Esophagus mucosa (tissue), 1 donor: ENCODE measurements at places on chromosomes 5 and 9.
A peak's percentile ranks its signal among the peaks of the same experiment; 100 is the strongest.

DNA sequence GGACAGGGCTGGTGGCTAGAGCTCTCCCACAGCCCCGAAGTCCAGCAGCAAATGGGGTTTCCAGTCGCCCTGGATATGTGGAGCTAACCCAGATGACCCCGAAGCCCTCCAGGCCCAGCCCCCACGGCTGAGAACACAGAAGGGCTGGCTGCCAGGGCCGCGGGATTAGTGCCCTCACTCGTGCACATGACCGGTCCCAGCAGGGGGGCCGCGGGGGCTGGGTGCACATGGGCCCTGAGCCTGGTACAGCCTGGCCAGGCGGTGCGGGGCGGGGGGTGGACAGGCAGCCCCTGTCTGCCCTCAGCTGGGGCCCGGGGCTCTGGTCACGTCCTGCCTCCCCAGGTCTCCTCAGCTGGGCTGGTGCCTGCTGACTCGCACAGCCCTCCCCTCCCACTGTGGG lies 5.9 kb downstream of the SSNA1 start:
- ATAC-seq: no peak

DNA sequence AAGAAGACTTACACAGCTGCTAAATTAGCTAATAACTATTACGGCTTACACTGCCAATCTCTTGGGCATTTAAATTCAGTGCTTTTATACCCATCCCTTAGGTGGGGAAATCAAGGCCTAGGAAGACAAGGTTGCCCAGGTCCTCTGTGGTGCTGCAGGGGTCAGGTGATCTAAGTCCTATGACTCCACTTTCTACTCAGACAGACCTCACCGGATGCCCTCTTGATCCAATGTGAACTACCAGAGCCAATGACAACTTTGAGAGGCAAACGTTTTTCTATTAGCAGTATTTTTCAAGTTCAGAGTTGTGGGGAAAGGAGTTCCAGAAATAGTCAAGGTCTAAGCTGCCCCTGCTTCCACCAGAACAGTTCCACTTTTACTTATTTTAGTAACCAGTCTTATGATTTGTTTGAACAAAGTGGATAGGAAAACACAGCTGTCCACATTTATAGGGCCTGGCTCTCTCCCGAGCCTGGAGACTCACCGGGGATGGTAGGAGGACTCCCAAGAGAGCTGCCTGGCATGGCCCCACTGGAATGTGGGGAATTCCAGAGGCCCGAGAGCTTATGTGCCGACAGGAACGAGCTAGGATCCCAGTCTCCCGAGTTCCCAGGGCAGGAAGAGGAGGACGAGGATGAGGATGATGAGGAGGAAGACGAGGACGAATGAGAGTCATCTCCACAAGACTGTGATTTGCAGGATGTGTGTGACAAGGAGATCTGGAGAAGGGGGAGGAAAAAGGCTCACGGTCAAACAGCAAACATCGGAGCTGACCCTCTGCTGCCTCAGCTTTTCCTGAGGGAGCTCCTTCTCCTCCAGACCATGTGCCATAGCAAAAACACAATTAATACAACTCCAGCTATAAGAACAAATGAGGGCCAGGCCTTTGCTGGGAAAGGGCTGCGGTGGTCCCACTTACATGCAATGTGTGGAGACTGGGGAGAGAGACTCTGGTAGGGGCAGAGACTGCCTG lies 16.7 kb downstream of the FAM193B start:
- ATAC-seq: no peak

DNA sequence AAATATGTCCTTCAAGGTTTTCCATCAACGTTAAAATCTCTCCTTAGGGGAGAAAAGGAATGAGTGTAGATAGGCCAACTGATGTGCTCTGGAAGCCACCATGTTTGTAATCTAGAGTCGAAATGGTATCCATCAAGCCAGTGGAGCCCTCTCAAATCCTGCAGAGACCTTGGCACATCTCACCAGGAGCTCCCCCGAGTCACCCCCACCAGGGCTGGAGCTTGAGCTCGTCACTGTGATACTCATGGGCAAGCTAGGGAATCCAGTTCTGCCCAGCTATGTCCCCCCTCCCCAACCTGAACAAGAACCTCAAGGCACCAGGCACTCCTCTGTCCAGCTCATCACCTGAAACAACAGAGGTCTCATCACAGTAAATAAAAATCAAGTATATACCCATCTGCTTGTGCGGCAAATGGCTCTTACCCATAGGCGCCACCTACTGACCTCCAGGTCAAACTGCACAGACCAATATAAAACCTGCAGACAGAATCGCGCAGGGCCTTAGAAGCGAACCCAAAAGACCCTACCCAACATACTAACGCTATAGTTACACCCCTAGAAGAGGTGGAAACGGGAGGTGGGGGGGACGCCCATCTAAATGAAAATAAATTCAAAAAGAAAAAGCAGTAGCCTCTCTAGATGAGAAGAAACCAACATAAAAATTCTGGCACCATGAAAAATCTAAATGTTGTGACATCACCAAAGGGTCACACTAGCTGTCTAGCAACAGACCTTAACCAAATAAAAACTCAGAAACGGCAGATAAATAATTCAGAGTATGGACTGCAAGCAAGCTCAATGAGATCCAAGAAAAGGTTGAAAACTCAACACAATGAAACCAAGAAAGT lies 75.0 kb downstream of the TTC39B start:
- ATAC-seq: no peak

GRCh38 chr9:90914868-90915483 lies 113.4 kb downstream of the SYK start:
- ATAC-seq: peak; percentile 93

- ATAC-seq: no peak
Measured at GRCh38 chr9:126275386-126276001, 51.1 kb upstream of the MVB12B start.

DNA sequence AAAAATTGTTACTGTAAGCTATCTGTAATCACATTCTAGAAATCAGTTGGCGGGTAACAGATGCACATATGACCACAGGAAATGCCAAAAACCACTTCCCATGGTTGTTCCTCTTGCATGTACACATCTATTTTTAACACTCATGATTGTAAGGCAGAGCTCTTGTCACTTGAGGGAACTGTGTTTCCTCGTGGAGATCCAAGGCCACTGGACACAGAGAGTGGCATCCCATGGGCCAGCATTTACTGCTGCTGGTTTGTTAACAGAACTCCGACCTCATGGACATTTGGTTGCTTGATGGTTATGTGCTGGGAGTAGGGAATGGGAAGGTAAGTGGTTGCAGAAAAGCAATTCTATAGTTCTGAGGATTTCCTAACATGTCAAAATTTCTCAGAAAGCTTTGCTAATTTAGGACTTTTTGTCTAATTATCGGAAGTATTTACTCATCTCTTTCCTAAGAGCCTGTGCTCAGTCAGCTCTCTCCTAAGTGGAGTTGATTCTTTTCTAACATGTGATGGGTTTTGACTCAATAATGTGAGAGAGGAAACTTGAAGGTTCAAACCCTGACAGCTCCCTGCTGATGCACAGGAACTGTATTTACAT lies 202.0 kb upstream of the NR3C1 start:
- peak; percentile 23 for ATAC-seq

GRCh38 chr5:71699233-71699632 lies 19.8 kb upstream of the CARTPT start:
- ATAC-seq: no peak

DNA sequence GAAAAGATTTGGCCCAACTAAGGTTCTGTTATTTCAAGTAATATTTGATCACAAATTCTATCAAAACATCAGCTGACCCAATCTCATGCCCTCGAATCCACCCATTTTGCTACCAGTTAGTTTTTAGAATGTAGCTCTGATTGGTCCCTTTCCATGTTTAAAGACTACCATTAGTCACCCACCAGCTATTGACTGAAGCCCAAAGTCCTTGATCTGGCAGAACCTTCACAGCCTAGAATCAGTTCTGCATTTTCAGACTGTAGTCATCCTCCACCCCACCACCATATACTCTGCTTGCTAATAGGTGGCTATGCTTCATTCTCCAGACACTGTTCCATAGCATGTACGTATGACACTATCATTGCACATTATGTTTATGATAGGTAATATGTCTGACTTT lies 182.2 kb upstream of the TARS1 start:
- no peak for ATAC-seq

GRCh38 chr5:150000990-150001659 lies 586 bp downstream of the HMGXB3 start:
- ATAC-seq: peak; percentile 58

- no peak for ATAC-seq
Measured at GRCh38 chr9:18910916-18911315, 122.1 kb downstream of the SAXO1 start.

DNA sequence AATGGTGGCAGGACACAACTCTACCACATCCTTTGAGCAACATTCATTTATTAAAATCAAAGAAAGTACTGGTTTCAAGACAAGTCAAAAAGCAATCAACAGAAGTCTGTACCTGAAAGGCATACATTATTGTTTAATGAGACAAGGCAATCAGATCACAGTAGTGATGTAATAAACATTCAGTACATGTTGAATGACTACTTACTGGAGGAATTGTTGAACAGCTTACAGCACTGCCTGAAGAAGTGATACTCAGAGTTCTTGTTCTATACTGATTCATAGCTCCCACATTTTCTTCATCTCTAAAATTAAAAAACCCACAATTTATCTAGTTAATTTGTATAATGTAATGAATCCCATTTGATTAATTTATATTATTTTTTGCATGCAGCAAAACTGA lies 18.2 kb downstream of the RIOK2 start:
- ATAC-seq: peak; percentile 60

DNA sequence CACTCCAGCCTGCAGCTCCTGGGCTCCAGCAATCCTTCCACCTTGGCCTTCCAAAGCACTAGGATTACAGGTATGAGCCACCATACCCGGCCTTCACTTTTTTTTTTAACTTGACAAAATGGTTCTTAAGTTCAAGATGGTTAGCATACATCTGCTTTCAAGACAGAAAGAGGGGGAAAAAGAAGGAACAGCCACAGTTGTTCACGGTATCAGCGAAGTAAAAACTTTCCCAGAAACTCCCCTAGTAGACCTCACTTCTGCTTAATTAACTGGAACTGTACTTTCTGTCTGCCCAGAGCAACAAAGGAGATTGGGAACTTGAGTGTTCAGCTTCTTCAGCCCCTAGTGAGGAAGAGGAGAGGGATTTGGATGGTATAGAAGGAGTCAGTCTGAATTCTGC lies 116.7 kb downstream of the UGCG start:
- no peak for ATAC-seq

DNA sequence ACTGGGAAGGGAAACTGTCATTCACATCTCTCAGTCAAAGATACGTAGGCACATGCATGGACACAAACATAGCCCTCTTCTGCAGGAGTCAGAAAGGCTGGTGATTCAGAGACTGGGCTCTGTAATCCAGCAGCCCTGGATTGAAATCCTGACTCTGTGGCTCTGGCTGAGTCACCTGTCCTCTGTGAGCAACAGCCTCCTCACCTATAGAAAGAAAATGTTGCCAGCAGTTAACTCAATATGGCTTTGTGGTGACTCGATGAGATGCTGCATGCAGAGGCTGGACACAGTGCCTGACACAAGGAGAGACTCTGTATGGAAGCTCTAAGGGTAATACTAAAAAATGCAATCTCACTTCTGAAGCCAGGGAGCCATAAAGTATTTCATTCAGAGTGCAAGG lies 23.9 kb upstream of the CDKN2AIPNL start:
- ATAC-seq: peak; percentile 82

- ATAC-seq: no peak
Measured at GRCh38 chr5:160692271-160692670, 159.7 kb downstream of the ATP10B start.

GRCh38 chr5:145157841-145158240 lies 677.3 kb downstream of the PRELID2 start:
- ATAC-seq: no peak

DNA sequence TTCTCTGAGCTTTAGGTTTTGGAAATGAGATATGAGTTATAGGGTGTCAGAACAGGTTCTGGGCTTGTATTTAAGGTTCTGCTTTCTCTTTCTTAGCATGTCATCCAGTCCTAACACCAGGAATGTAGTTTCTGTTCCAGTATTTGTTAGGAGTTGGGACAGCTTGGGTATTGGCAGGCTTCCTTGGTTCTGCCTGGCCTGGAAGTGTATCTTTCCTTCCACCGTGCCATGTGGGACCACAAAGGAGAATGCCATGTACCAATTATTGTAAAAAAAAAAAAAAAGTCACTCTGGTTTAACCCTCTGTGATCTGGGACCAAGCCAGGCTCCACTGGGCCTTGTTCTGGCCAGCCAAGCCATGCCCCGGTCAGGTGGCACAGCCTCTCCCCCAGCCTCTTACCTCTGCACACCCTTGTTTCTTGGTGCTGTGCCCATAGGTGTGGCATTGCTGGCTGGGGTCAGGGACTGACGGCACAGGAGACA lies 47.8 kb downstream of the ARHGAP26 start:
- peak; percentile 51 for ATAC-seq

DNA sequence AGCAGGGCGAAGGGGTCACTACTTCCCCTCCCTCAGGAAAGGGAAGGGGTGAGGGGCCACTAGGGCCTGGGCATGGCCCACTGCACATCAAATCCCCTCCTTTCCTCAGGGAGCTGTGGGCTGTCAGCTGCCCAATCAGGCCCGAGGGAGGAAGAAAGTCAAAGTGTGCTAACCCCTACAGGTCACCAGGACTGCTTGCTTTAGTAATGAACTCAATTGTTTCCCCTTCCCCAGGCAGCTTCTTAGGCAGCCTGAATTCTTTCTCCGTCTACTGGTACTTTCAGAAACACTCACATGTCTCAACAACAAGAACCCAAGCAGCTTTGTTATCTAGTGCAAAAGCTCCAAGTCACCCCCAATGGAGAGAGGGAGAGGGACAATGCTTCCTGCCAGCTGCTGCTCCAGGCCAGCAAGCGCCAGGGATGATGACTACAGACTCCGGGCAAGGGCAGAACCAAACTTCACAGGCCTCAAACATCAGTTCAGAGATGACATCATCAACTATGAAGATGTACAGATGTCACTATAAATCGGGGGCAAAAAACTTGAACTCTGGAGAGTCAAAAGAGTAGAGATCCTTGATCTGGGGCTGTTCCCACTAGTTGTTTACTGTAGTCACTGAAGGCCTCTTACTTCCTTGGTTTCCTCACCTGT lies 100.7 kb downstream of the SLIT3 start:
- ATAC-seq: no peak

GRCh38 chr5:75262271-75262670 lies 25.6 kb upstream of the ANKRD31 start:
- no peak for ATAC-seq

- no peak for ATAC-seq
Measured at GRCh38 chr5:21776466-21776865, 1076.7 kb downstream of the CDH12 start.

- ATAC-seq: no peak
Measured at GRCh38 chr9:127925959-127926905, 4.3 kb downstream of the PIP5KL1 start.
